AG10803 (cell line): ENCODE measurements at places on chromosomes 2 and 18.
A peak's percentile ranks its signal among the peaks of the same experiment; 100 is the strongest.

DNA sequence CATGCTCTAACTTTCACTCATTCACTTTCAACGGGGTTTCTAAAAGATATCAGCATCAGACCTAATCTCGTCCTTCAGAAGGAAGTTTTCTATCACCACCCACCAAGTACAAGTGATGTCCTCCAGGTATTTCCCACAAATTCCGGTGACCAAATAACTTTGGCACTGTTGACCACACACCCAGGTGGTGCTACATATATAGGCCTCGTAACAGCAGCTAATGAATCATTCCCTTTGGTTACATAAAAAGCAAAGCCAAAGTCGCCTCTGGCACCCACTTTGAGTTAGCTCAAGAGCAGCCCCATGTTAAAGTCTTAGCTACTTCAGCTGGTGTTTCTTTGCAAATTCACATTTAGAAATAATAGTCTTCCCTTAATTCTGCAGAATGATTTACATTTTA lies 138.2 kb upstream of the OSR1 start:
- no peak for DNase-seq

DNA sequence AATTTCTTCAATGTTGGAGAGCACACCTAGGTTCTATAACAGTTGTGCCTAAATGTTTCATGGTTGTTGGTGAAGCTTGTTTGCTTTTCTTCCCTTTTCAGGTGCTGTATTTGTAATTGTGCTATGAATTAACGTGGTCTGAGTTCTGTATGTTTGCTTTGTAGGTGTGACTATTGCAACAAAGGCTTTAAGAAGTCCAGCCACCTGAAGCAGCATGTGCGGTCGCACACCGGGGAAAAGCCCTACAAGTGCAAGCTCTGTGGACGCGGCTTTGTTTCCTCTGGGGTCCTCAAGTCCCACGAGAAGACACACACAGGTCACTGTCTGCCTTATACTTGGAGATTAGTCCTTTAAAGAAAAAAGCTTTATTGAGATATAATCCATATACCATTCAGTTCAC lies 91.2 kb downstream of the ZNF236 start:
- DNase-seq, result no peak

- DNase-seq, result no peak
Measured at GRCh38 chr2:203706403-203706802, at the start of gene CD28. CD28 (plus strand) TSS chr2:203706639; CDS start chr2:203706697, 58 bp downstream.

DNA sequence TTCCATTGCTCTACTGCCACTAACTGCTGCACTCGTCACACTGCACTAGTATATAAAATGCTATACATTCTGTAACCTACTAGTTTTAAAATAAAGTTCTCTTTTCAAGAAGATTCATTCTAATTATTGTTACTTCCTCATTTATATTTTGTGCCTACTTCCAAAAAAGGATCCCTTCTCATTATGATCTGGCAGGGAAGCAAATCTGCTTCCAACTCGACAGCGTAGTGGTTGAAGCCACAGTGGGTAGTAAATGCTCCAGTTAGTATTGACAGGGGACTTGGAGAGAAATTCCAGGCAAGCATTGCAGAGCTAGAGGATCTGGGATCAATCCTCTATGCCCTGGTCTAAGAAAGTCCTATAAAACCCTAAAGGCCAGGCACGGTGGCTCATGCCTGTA lies 53.3 kb upstream of the AP1S3 start:
- DNase-seq, result no peak

DNA sequence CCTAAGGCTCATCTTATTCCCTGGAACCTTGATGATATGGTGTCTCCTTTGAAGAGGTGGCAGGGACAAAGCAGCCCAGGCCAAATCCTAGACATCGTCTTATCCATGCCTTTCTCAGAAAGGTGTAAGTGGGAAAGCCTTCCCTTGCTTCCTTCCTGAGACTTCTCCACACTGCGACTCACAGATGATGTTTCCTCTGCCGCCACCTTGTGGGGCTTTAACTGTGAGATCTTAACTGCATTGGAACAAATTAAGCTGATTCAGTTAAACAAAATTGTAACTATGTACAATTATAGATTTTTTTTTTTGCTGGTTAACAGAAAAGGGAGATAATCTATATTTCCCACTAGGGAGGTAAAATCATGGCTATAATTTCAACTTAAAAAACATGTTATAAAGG lies 10.0 kb upstream of the GCA start:
- peak; percentile 13 for DNase-seq

GRCh38 chr2:9174771-9175437 lies 31.7 kb upstream of the ASAP2 start:
- peak; percentile 81 for DNase-seq

DNA sequence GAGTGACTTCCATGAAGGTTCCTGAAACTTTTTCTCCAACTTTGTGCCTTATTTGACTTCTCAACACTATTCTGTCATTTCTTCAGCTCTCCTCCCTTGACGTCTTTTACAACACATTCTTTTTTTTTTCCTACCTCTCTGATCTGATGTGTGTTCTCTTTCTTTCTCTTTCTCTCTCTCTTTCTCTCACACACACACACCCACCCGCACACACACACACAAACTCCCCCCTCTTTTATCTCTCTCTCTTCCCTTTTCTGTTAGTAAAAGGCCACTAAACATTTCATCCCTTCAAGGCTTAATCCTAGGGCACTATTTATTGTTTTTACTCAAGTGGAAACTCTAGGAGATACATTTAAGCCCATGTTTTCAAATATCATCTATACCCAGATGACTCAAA lies 107.8 kb upstream of the CNTNAP5 start:
- DNase-seq, result no peak

GRCh38 chr2:83068714-83069113 lies 1390.4 kb downstream of the SUCLG1 start:
- DNase-seq, result no peak

DNA sequence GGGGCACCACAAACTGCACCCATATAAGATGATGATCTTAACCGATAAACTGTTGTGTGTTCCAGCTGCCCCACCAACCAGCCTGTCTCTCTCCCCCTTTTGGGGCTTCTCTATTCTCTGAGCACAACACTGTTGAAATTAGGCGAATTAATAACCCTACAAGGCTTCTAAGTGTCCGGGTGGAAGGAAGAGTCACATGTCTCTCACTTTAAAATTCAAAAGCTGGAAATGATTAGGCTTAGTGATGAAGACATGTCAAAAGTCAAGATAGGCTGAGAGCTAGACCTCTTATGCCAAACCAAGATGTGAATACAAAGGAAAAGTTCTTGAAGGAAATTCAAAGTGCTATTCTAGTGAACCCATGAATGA lies 782.1 kb downstream of the MBD2 start:
- no peak for DNase-seq

- DNase-seq, result peak; percentile 11
Measured at GRCh38 chr2:26469092-26469710, 8.7 kb downstream of the OTOF start.
